ENCODE measurements at places on chromosomes 4 and X. TPM values are rescaled to one million over a fixed set of nuclear protein-coding genes. Genes with fewer than 3 reads are reported as not detected.

The FAM133A gene
- 1.4 TPM for total RNA-seq

The RBM46 gene
- not detected for total RNA-seq

The AP1S2 gene
- 128 TPM for total RNA-seq

The PI4K2B gene
- total RNA-seq: 14.7 TPM
